Stimulated activated CD8-positive, alpha-beta memory T cell treated with anti-CD3 and anti-CD28 coated beads, Interleukin-4, amount 100 ng/mL, for 24 hours (primary cell): ENCODE measurements at places on chromosomes 12 and 14.

DNA sequence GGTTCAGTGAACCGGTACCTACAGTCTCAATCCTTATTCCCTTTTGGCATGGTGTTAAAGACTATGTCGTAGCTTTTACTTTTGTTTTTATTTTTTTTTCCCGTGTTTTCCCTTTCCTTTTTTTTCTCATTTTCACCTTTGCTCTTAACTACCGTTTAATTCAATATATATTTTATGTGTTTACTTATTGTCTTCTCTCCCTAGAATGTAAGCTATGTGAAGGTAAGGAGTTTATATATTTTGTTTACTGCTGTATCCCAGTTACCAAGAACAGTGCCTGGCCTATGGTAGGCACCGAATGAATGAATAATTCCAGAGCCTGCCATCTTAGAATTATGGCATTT lies 261 bp upstream of the MLH3 start:
- no peak for DNase-seq

DNA sequence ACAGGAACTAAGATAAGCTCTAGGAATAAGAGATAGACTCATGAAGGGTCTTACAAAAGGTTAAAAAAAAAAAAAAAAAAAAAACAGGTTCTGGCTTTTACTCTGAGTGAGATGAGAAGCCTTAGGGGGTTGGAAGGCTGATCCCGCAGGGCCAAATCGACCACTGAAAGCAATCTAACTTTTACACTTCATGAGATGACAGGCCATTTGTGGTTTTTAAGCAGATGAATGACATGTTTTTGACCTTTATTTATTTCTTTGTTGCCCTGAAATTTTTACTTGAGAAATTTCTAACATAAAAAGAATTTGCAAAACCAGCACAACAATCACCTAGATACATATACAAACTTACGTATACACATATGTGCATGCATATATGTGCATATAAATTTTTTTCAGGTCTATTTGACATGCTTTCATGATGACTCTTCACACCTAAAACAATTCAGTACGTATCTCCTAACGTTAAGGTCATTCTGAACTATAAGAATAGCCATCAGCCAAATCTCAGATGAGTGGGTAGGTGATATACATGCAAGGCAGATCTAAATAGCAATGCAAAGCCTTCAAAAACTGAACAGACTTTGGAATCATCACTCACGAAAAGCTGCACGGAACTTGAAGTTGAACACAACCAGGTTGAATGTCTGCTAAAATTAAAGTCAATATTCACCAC lies 87.0 kb downstream of the R3HDM2 start:
- DNase-seq: no peak

DNA sequence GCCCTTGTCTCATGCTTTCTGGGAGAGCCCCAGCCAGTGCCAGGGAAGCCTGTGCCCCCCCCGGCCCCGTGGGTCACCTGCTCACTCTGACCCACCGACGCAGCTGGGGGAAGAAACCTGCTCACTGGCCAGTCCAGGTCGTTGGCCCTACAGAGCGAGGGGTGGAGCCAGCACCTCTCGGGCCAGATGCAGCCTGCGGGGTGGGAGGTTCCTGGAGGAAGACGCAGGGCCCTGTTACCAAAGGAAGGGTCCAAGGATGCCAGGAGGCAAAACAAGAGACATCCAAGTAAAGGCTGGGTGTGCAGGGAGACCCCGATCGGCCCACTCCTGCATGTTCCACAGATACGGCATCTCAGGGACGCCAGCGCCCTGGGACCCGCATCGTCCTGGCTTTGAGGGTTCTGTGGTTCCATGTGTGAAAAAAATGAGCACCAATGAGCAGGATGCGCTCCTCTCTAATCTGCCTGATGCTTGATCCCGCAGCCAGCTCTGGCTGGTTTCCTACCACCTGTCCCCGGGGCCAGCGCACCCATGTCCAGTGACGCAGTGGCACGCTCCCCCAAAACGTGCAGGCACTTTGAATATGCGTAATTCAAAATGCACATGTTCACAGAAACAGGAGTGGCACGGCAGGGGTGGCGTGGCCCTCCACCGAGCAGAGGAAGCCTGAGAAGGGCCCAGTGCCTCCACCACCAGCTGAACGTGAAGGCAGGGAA lies 66.0 kb upstream of the GALNT9 start:
- DNase-seq: no peak

DNA sequence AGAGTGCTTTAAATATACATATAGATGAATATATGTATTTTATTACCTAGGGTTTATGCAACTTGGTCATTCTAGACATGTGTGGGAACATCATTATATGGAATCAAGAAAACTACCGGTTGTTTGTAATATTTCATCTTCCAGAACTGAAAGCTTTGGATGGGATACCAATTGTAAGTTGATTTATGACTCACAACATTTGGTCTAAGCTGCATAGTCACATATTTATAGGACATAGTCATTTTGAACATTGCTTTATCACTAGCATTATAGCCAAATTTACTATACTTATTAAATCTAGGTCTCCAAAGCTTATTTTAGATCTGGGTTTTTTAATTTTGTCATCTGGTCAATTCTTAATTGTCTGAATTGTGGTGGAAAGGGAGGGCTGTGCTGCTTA lies 83.7 kb upstream of the PCNX4 start:
- DNase-seq: no peak

GRCh38 chr12:43162138-43162537 lies 389.9 kb downstream of the ADAMTS20 start:
- no peak for DNase-seq
